ENCODE measurements at places on chromosomes 1 and 21.

DNA sequence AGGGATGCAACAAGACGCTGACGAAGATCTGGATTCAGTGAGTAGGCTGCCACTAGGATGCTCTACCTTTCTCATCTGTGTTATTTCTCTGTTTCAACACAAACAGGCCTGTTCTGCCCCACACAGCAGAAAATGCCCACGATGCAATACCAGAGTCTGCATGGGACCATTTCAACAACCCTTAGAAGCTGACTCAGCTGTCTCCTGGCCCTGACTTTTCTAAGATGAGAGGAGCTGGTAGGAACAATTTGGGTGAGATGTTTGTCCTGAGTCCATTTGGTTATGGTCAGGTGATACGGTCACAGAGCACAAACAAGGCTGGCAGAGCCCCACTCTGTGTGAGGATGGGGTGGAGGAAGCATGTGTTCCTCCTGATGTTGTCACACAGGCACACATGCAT lies 11.5 kb upstream of the SLC2A1 start:
- no peak for DNase-seq

DNA sequence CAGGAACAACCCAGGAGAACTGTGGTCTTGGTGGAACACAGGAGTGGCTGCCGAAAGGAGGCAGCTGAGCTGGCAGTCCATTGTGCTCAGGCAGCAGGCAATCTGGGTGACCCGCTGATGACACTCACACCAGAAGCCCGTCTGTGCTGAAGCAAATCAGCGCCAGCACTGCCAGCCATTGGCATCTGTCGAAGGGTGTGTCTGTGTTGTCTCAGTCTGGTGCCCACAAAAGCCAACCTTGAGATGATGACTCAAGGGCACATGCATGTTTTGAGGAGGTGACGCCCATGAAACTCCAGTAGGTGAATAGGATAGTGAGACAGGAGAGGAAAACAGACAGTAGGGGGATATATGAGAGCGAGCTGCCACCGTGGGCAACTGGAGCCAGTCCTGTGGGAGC lies 167.3 kb downstream of the KAZN start:
- DNase-seq = no peak

GRCh38 chr21:43808832-43809251 lies 19.5 kb downstream of the RRP1 start:
- DNase-seq = no peak

GRCh38 chr1:212667223-212668139 lies 32.2 kb downstream of the BATF3 start:
- no peak for DNase-seq

GRCh38 chr21:46253610-46254124 lies 25.1 kb upstream of the LSS start:
- no peak for DNase-seq

GRCh38 chr1:186980400-186980799 lies 151.7 kb downstream of the PLA2G4A start:
- DNase-seq = no peak

DNA sequence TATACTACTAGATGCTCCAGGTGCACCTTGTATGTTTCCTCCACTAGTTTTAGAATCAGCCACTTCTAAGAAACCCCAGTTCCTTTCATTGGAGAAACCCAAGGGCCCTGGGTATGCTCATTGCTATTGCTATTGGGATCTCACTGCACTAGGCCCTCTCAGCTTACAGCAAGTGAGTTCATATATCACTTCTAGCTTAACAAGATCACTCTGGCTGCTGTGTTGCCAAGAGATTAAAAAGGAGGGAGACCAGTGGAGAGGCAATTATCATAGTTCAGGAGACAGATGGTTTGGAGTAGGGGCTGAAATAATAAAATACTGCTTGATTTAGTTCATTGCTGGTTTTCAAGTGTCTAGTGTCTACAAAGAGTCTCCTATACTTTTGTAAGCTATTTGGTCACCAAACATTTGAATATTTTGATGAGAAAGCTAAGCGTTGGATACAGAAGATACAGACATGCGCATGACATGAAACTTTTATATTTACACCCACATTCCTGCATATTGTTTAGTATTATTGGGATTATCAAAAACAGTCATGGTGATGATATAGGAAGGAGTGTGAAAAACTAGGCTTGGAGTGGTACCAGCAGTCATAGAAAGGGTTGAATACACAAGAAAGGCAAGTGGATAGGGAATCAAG lies 671.9 kb downstream of the ADGRL2 start:
- DNase-seq = peak; percentile 58

DNA sequence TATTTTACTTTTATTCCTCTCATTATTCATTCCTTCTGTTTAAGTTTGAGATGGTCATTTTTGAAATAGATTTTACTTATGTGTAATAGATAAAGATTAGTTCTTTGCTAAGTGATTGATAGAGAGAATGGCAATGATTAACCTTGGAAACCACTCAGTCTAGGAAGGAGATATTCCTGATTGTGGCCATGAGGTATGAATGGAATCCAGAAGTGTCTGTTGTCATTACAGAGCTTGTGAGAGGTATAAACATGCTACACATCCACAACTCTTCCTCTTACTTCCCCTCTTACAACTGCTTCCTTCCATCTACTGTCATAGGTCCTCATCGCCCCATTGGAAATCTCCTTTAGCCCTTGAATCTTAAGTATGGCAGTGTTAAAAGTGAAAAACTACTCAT lies 988.8 kb upstream of the B3GALT2 start:
- no peak for DNase-seq

DNA sequence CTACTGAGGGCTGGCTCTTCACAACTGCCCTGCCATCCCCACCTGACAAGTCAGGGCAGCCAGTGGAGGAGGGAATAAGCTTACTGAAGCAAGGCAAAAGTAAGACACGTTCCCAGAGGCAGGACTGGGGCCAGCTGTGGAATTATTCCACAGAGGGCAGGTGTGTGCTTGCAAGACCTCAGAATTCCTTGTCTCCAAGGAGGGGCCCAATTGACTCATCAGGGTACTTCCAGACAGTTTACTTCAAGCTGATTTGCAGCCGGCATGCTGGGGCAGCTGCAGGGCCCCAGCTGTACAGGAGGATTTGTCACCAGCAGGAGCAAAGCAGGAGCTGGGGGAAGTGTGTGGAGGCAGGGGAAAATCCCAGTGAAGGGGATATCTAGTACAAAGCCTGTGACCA lies 167.5 kb upstream of the CAMK1G start:
- DNase-seq = no peak

GRCh38 chr1:4269330-4269729 lies 369.3 kb upstream of the C1orf174 start:
- DNase-seq = no peak

- peak; percentile 6 for DNase-seq
These were observed 33.8 kb downstream of the DUSP10 start for GRCh38 chr1:221708076-221708571.

DNA sequence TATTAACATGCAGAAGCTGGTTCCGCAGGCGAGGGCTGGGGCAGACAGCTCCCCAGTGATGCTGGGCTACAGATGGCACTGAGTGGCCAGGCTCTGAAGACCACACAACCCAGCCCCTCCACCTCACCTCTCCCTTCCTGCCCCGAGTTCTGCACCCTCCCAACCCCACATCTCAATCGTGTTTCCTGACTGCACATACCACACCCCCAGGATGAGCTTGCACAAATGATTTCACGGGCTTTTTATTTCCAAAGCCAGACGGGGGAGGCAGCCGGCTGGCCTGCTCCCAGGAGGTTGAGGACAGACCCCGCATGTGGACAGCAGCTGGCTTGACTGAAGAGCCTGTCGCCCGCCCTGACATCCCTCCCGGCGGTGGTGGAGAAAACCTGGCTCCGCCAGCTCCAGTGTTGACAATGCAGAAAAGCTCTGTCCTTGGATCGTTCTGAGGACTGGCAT lies 21.4 kb upstream of the ALDH4A1 start:
- DNase-seq = peak; percentile 19

DNA sequence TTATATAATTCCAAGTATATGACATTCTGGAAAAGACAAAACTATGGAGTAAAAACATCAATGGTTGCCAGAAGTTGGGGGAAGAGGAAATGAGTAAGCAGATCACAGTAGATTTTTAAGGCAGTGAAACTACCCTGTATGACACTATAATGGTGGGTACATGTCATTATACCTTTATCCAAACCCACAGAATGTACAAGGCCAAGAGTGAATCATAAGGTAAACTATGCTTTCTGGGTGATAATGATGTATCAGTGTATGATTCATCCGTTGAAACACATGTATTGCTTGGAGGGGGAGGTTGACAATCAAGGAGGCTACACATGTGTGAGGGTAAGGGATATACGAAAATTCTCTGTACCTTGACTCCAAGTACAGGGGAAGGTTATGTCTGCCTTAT lies 862.7 kb downstream of the PLA2G4A start:
- DNase-seq = no peak

- DNase-seq = no peak
These were observed 50.9 kb upstream of the USP1 start for GRCh38 chr1:62385923-62386322.

GRCh38 chr1:173062150-173062938 lies 11.6 kb upstream of the TNFSF18 start:
- no peak for DNase-seq

DNA sequence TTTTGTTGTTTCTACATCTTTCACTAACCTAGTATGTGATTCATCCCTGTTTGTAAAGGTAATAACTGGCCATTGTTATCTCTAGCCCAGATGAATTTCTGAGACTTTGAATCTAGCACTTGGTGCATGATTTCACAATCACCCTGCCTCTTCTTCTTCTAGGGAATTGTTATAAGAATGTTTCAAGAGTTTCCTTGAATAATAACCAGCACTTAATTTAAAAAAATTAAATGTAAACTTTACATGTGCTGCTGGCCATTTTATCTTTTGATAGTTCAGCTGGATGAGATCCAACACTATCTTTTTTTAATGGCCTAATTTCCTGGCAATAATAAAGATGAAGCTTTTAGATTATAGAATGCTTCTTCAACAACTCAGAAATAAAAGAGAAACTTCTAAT lies 31.8 kb downstream of the UBE2U start:
- DNase-seq = no peak

DNA sequence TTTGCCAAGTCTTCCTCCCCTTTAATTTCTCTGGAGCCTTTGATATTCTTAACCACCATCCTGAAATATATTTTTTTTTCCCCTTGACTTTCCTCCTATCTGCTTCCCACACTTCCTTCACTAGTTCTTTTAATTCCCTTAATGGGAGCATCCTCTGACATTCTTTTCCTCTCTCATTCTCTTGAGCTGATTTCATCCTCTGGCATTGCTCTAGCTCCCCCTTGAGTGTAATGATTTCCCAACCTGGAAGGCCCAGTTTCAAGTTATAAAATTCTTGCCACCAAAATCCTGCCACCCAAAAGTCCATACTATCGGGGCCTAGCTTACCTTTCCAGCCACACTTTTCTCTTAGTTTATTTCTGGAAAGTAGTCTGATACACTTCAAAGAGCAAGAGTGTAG lies 39.5 kb upstream of the UBE2U start:
- DNase-seq = peak; percentile 15

- DNase-seq = no peak
These were observed 262.9 kb upstream of the SNX7 start for GRCh38 chr1:98398649-98399048.

- DNase-seq = no peak
These were observed 59.4 kb upstream of the PAX7 start for GRCh38 chr1:18571275-18571674.

- DNase-seq = peak; percentile 66
These were observed 168.4 kb upstream of the C21orf91 start for GRCh38 chr21:17987382-17988101.

GRCh38 chr21:42465803-42466127 lies 30.3 kb downstream of the RSPH1 start:
- no peak for DNase-seq

- DNase-seq = no peak
These were observed 27.8 kb downstream of the SLC19A1 start for GRCh38 chr21:45514311-45515021.

GRCh38 chr1:26581287-26581651 lies 51.7 kb downstream of the RPS6KA1 start:
- no peak for DNase-seq

DNA sequence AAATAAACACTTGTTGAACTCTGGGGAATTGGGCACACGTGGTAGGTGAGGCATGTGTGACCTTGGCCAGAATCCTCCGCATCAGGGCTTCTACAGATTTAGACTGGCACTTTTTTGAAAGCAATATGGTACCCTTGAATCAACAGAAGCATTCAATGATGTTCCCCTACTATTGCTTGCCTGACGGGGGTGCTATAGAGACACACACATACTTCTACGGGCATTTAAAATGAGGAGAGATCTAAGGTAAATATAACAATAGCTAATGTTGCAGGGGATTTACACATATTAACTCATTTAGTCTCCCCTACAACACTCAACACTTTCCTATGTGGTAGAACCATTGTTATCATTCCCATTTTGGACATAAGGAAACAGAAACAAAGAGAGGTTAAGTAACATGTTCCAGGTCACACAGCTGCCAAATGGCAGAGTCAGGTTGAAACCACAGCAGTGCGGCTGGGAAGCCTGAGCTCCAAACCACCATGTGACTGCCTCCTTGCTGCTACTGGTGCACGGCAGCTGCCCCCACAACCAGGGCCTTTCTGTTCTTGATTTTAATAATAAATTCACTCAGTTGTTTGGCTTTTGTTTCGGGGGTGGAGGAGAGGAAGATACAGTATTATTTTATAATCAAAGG lies 147.4 kb downstream of the ZNF281 start:
- DNase-seq = no peak

DNA sequence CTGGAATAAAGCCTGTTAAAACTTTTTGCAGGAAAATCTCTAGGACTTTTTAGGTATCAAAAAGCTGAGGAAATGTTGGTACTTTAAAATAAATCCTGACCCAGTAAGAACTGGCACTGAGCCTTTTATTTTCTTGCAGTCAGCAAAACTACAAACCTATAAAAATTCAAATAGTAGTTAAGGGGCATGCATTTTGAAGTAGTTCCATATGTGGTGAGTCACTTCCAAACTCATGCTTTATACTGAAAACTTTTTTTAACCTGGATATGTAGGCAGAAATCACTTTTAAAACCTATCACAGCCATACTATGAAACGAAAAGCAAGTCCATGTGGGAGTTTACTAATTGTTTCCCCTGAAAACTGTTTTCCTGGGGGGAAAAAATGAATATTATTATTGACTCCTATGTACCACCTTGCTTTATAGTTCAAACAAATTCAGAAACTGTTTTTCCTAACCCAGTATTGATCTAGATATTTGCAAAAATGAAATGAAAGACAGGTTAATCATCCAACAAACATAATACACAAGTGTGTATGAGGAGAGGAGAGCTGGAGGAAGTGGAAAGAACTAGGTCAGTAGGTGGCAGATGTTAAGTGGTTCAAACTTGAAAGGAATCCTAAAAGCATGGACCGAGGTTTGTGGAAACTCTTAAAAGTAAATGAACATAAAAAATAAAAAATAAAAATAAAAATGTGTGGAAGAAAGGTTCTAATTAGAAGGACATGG lies 30.5 kb downstream of the NRIP1 start:
- DNase-seq = no peak

Measured in NCI-H1417 (cell line).